Testis (tissue), 5 donors: ENCODE measurements at places on chromosomes 13 and 19. TPM values are rescaled to one million over a fixed set of nuclear protein-coding genes. Genes with fewer than 3 reads are reported as not detected.

ZIC2 gene
- total RNA-seq, result 1.3 TPM

GRCh38 chr13:40187324-40187795 lies 479.1 kb downstream of the FOXO1 start:
- no peaks in the 10 kb centered on the region for H3K36me3 ChIP-seq

- no peaks in the 10 kb centered on the region for H3K4me1 ChIP-seq
- no peak overlapping the region for H3K4me3 ChIP-seq
- no peaks in the 10 kb centered on the region for H3K27me3 ChIP-seq
- no peak overlapping the region for H3K27ac ChIP-seq
- no peaks in the 10 kb centered on the region for H3K36me3 ChIP-seq
Observed at GRCh38 chr13:22161871-22162270, 491.0 kb downstream of the FGF9 start.

DNA sequence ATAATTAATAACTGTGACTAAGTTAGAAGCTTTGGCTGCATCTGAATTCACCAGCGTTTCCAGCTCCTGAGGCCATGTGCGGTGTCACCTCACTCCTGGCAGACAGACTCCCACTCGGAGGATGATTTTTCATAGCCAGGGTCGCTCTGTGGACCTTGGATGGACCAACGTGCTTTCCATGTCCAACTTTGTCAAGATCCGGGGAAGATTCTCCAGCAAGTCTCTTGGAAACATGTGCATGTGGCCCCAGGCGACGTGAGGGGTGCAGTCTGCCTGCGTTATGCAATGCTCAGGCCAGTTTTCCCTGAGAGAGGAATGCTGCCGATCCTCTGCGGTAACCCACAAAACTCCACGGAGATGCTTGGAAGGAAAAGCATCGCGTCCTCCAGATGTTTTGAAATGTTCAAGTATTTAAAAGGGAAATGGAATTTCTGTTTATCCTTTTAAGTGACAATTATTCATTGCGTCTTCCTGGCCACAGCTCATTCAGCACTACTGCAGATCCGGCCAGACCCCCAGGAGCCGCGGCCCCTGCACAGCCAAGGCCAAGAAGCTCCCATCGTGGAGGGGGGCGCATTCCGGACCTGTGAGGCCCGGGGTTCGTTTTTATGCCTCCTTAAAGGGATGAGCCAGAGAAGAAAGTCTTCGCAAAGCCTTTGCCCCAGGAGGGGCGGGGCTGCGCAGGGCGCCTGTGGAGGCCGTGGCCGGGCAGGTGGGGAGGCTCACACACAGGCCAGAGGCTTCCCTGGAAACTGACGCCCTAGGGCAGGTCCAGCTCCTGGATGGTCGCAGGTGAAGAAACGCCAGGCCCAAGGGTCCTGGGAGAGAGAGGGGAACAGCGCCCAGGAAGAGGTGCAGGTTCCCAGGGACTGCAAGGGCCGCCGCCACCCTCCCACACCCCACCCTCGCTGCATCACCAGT lies 46.0 kb downstream of the C13orf46 start:
- no peak overlapping the region for H3K4me3 ChIP-seq
- peaks cover 12% of the 10 kb centered on the region for H3K4me1 ChIP-seq
- no peaks in the 10 kb centered on the region for H3K36me3 ChIP-seq
- DNase-seq, result peak; percentile 31

GRCh38 chr19:51599084-51599483 lies 28.0 kb downstream of the ZNF175 start:
- no peaks in the 10 kb centered on the region for H3K36me3 ChIP-seq
- peak; percentile 77 for DNase-seq
- H3K27ac ChIP-seq, result no peak overlapping the region
- H3K27me3 ChIP-seq, result no peaks in the 10 kb centered on the region
- H3K4me3 ChIP-seq, result peak overlapping the region; percentile 31

IRGQ gene
- total RNA-seq, result 29.0 TPM

GRCh38 chr13:66969291-66969690 lies 260.8 kb downstream of the PCDH9 start:
- no peak overlapping the region for H3K4me3 ChIP-seq
- no peaks in the 10 kb centered on the region for H3K36me3 ChIP-seq
- no peaks in the 10 kb centered on the region for H3K4me1 ChIP-seq
- no peaks in the 10 kb centered on the region for H3K27me3 ChIP-seq
- DNase-seq, result no peak
- H3K27ac ChIP-seq, result no peak overlapping the region

GNA15 gene
- total RNA-seq, result 3.6 TPM

DNA sequence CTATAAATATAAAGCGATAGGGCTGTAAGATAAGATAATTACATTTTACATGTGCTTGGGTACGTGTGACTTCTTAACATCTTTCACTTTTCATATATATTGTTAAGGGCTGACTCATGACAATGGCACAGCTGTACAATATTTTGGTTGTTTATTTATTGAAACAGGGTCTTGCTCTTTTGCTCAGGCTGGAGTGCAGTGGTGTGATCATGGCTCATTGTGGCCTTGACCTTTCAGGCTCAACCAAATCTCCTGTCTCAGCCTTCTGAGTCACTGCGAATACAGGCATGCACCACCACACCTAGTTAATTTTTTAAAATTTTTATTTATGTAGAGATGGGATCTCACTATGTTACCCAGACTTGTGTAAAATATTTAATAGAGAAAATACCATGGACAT lies 2532.4 kb upstream of the PCDH20 start:
- no peaks in the 10 kb centered on the region for H3K36me3 ChIP-seq
- no peaks in the 10 kb centered on the region for H3K27me3 ChIP-seq
- no peak overlapping the region for H3K27ac ChIP-seq

EHD2 gene
- 26.8 TPM for total RNA-seq

ADM5 gene
- total RNA-seq, result 2.9 TPM
